DMS153 (cell line): ENCODE measurements at places on chromosomes 4 and X.

GRCh38 chr4:178306565-178306964, 864.3 kb upstream of the AGA start:
- no peak for DNase-seq

DNA sequence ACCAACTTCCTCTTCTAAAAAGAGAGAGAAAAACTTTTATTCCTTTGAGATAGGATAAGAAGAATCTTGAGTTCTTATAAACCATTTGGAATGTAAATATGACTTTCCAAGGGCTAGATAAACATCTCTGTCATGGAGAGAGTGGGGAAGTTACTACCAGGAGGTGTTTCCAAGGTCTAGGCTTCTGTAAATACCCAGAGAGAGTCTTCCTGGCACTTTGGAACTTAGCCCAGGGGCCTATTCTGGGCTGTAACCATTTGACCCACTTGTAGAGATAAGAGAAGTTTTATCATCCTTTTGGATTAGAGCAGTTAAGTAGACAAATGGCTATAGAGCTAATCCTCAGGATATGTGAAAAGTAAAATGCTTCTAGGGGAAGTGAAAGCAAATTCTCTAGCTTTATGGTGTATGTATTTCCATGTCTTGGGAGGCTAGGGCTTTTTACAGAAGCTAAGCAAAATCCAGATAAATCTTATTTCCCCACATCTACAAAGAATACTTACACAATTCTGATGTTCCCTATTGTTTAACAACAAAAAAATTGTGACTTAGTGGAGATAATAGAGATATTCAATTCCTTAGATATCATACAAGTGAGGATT, 51.1 kb downstream of the MCUB start:
- DNase-seq, result no peak

- DNase-seq, result no peak
These were observed 390.1 kb downstream of the ADAM29 start for GRCh38 chr4:175308236-175308635.

DNA sequence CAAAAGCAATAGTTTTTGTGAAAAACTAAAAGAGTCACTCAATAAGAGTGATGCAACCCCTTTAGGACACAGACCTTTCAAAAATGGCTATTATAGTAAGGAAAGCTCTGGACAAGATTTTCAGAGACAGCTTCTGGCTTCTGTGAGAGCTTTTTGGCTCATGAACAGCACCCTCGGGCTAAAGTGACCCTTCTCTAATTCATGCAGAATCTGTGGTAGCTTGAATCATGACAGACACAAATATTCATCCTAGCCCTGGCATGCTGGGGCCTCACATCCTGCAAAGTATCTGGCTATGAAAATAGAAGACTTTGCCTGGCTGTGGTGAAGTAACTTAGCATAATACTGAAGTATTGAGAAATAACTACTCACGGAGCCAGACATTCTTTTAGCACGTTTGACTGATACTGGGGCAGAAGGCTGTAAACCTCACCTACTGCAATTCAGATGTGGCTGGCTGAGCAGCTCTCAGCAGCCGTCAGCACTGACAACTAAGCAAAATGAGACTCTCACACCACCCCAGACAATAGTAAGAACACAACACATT, 327.3 kb downstream of the MAPK10 start:
- no peak for DNase-seq

DNA sequence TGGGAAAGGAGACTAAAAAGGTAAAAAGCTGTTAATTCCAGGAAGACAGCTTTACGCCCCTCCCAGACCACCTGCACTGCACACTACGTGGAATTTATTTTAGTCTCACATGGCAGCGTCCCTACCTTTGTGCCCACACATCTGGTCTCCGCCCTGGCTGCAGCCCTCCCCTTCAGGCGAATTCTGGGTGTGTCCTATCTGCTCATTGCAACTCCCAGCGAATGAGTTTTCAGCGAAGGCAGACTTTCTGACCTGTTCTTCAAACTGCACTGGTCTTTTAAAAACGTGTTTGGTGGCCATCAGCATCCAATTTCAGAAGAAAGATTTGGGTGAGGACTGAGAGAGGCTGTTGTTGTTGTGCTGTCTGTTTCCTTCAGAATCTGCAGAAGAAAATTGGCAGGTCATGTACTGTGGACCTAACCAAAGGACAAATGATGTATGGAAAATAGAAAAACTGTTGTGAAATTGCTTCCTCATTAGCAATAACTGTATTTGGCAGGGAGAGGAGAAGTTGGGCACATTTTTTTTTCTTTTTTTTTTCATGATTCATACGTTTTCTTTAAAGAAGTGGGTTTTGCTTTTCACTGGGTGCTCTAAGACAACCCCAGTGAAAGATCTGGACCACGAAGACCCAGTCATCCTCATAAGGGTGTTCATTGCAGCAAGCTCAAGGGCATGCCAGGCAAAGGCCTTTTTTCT, 4.2 kb downstream of the TLR8 start:
- no peak for DNase-seq
